Left lobe of liver (tissue), 2 donors: ENCODE measurements at places on chromosomes 4 and X.

DNA sequence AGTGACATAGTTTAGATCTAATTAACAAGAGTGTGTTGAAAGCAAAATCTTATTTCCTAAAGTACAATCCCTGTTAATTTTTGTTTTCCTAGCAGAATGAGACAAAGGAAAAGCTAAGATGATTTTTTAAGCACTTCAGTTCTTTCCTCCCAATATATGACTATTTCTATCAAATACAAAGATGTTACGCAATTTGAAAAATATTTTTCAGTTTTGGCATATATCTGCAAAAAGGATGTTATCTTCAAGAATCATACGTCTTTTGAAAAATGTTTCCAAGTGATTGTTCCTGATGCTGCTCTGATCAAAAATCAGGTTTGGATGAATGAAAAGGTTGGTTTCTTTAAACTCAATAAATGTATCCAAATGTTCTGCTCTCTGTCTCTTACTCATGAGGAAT, 486.7 kb upstream of the CPEB2 start:
- no peak for DNase-seq

GRCh38 chrX:6383917-6384316, 151.0 kb downstream of the VCX3A start:
- DNase-seq, result no peak

DNA sequence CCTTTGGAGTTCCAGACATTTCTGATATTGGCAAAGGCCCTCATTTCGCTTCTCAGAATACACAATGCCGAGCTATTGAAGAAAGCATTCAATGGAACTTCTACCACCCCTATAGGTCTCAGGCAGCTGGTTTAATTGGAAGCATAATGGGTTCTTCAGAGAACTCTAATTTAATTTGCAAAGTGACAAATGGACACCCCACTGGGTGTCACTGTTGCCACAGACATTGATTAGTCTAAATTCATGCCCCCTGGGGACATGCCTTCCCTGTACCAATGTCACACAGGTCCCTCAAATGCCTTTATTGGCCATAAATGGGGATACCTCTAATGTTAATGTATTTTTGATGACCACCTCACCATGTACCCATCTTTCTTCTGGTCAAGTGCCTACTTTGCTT, 22.9 kb upstream of the TMEM255A start:
- no peak for DNase-seq

DNA sequence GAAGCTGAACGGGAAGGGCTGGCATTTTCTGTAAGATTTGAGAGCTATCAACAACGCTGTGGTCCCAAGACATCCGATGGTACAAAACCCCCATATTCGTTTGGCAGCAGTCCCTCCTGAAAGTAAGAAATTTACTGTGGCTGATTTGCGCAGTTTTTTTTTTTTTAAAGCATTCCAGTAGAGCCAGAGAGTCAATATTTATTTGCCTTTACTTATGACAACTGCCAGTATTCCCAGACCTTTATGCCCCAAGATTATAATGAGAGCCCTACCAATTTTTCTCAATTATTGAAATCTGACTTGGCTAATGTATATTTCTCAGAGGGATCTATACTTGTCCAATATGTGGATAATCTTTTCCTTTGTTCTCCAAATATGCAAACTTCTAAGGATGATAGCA, 157.5 kb upstream of the SPIN4 start:
- no peak for DNase-seq

GRCh38 chrX:118347131-118347530, 1.2 kb downstream of the WDR44 start:
- no peak for DNase-seq

DNA sequence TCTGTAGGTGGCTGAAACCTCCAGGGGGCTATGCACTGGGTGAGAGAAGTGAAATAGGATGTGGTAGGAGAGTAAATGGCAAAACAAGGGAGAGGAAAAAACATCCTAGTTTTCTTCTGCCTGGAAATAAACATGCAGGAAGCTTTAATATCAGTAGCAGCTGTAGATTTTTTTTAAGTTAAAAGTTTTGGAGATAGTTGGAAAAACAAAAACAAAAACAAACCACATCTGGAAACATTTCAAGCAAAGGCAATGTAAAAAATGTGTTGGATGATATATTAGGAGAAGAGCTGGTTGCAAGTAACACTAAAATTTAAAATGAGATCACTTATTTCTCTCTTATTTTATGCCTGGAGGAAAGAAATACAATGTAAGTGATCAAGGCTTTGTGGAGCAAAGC, 388.0 kb downstream of the SPRY1 start:
- no peak for DNase-seq

DNA sequence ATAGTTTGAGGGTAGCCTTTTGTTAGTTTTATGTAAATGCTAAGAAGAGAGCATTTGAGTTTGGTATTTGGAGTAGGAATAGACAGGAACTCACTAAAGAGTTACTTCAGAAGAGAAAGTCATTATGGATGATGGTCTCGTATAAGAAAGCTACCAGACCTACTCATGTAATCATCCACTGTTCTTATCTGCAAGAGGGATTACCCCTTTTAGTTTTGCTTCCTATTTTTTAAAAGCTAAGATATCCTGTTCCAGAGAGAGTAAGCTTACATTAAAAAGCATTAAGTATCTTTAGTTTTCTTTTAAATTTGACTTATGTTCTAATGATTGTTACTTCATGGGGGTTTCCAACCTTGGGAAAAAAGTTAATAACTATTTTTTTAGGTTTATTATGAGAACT, 12.5 kb upstream of the ART3 start:
- no peak for DNase-seq

- no peak for DNase-seq
Observed at GRCh38 chr4:16082426-16083240, 1.2 kb downstream of the PROM1 start.

DNA sequence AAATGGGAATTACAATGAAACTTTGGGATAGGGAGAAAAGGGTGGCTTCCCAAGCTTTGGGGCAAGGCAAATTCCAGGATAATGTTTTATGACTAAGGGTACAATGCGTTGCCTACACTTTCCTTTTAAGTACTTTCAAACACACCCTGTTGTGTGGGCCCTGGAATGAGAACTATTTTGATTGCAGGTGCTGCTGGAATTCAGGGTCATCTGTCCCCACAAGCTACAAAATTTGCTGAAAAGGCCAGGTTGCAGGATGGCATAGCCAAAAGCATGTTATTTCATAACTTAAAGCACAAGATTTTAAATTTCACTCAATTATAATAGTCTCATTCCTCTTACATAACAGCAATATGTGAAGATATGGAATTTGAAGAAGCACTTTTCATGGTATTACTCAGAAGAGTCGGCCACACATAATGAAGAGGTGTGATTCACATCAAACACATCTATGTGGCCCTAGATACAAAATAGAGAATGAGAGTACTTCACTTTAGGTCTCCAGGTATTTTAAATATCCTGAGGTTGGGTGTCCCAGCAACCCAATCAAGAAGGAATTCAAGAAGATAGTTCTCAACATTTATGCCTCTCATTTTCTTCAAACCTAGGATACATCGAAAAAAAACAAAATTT, 89.3 kb downstream of the APBB2 start:
- no peak for DNase-seq

- DNase-seq, result no peak
Observed at GRCh38 chr4:16202598-16202997, 23.7 kb downstream of the TAPT1 start.

DNA sequence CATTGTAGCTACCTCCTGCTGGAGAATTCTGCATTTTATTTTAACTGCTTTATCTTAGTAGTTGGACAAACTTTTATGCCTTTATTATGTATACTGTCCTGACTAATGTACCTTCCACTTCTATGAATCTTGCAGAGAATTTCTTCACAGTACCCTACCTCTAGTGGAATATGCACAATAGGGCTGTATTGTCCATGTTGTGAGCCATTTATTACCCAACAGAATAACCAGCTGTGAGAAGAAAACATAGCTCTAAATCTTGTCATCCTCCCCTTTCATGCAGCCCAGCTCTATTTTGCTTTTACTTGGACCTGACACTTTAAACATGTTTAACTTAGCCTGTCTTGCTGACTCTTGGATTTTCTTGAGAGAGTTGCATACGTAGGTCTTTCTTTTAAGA, 56.2 kb downstream of the MCUB start:
- DNase-seq, result no peak

- no peak for DNase-seq
Observed at GRCh38 chr4:185651137-185651677, 115.9 kb upstream of the PDLIM3 start.

DNA sequence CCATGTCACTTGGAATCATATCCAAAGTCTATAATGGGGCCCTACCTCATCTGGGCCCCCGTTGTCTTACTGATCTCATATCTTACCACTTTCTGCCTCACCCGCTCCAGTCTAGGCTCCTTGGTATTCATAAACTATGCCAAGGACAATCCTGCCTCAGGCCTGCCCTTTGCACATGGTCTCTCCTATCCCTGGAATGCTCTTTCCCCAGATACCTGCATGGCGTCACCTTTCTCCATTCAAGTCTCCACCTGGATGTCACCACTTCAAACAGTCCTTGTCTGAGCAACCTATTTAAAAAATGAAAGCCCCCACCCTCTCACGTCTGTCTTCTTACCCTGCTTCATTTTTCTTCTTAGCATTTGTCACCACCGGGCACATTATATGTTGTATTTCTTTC, 8.2 kb downstream of the VGLL1 start:
- DNase-seq, result no peak

DNA sequence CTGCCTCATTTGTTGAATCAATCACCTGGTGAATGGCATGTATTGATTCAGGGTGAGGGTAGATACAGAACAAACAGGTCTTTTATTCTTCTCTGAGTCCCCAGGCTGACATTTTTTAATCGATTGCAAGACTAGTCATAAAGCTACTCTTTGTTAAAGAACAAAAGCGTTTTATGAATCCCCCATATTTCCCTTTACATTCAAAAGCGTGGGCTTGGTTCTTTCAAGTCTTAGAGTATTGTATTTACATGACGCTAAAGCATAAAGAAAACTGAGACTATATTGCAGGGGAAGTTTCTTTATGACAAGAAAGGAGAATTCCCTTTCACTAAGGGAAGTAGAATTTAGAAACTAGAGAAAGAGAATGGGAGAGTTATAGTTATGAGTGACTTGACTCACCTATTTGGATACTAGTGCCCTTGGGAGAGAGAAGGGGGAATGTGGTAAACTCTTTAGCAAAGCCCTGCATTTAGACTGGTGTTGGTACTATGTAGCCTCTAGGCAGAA, 69.3 kb upstream of the PDE5A start:
- DNase-seq, result no peak
